ENCODE measurements at places on chromosomes 1 and 21.

DNA sequence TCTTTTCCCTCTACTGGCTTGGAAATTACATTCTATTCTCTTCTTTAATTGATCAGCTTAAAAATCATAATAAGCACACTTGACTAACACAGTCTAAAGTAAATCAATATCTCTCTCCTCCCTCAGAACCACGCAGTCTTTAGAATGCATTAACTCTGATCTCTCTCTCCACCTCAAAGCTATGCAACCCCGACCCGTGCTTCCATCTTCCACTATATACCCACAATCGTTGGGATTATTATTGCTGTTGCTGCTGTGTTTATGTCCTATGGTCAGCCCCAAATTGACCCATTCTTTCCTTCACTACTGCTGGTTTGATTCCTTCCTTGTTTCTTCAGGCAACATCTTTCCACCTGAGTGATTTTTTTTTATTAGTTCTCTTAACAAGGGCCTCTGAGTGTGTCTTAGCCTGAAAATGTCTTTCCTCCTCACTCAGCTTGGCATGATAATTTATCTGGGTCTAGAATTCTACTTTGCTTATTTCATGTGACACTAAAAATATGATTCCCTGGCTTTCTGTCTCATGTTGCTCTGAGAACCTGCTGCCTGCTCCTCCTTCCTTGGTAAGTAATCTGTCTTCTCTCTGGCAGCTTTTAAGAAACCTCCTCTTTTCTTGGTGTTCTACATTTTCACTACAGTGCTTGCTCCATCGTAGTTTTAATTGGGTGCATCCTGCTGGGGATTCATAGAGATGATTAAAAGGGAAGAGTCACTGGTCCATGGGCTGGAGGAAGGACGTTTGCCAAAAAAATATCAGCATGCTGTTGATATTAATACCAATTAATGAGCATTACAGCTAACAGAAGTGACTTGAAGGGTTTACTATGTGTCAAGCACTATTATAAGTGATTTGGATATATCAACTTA lies 472.2 kb downstream of the MATN1 start:
- no peak for DNase-seq

GRCh38 chr21:31398574-31398973 lies 54.5 kb upstream of the TIAM1 start:
- no peak for DNase-seq

DNA sequence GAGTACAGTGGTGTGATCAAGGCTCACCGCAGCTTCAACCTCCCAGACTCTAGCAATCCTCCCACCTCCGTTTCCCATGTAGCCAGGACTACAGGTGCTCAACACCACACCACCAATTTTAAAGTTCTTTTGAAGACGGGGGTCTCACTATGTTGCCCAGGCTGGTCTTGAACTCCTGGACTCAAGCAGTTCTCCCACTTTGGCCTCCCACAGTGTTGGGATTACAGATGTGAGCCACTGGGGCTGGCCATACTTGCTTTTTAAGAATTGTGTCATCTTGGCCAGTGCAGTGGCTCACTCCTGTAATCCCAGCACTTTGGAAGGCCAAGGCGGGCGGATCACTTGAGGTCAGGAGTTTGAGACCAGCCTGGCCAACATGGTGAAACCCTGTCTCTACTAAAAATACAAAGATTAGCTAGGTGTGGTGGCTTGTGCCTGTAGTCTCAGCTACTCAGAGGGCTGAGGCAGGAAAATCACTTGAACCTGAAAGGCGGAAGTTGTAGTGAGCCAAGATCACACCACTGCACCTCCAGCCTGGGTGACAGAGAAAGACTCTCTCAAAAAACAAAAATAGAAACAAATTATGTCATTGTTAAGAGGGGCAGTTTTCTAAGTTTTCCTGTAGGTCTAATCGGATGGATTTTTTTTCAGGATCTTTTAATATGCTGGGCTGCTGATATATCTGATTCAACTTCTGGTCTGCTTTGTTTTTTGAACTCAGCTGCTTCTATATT lies 18.7 kb downstream of the AK4 start:
- DNase-seq = no peak

- peak; percentile 16 for DNase-seq
Observed at GRCh38 chr1:207910591-207911354, at the start of gene CD34. Gene CD34, minus strand, starts transcription at chr1:207911125. Its CDS starts 45 bp downstream, at chr1:207911080.

DNA sequence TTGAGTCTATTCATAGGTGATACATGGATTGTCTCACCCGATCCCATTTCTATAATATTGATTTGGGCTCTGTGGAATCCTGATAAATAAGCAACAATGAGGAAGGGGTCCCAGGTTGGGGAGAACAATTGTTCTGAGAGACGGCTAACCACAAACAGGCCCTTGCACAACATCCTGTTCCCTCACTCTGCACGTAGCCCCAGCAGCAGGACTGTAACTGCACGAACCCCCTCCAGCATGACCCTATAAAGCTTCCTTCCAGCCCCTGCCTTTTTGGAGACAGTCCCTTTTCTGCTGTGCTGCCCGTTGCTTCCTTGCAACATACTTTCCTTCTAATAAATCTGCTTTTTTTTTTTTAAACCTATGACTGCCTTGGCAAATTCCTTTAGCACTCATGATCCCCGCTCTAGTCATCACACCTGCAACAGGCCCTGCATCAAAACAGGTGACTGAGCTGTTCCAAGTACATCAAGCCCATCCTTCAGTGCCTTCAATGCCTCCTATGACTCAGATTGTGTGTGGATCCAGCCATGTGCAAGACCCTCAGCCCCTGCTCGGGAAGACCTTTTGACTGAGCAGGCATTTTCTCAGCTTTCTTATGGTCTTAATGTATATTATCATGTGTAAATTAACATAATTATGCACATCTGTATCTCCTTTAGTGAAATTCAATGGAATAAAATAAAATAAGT lies 63.7 kb upstream of the B3GALNT2 start:
- no peak for DNase-seq

DNA sequence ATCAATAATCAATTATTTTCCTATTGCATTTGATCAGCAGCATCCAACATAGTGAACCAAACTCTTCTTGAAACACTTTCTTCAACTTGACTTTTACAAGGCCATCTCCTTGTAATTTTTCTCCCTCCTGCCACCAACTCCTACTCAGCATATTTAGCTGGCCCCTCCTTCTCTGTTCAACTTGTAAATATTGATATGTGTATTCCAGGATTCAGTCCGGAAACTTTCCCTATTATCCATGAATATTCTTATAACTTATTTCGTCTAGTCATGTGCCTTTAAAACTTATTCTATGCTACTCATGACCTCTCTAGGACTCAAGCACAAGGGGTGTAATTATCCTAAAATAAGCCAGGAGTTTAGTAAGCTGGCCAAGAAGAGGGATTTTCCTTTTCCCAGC lies 52.9 kb downstream of the ZNF697 start:
- DNase-seq = no peak

- DNase-seq = peak; percentile 74
Observed at GRCh38 chr21:37356706-37357105, 9.9 kb upstream of the DYRK1A start.

GRCh38 chr1:234065794-234066447 lies 161.4 kb downstream of the SLC35F3 start:
- peak; percentile 75 for DNase-seq

DNA sequence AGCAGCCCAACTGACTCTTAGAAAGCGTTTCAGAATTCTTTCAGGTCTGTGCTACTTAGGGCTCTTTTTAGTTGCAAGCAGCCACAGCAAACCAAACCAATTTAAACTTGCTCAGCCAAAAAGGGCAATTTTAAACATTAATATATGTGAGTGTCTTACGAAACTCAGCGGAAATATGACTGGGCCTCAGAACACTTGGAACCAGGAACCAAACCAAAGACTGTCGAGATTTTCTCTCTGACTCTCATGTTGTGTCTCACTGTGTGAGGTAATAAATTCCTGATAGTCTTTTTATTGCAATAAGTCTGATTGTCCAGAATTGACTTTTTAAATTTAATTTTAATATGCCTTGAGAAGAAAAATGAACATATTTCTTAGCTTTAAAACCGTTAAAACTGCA lies 122.3 kb downstream of the SYF2 start:
- no peak for DNase-seq

- DNase-seq = no peak
Observed at GRCh38 chr1:57926025-57926552, 502.2 kb upstream of the DAB1 start.

- DNase-seq = no peak
Observed at GRCh38 chr1:33277488-33278084, 21.3 kb downstream of the ZNF362 start.

DNA sequence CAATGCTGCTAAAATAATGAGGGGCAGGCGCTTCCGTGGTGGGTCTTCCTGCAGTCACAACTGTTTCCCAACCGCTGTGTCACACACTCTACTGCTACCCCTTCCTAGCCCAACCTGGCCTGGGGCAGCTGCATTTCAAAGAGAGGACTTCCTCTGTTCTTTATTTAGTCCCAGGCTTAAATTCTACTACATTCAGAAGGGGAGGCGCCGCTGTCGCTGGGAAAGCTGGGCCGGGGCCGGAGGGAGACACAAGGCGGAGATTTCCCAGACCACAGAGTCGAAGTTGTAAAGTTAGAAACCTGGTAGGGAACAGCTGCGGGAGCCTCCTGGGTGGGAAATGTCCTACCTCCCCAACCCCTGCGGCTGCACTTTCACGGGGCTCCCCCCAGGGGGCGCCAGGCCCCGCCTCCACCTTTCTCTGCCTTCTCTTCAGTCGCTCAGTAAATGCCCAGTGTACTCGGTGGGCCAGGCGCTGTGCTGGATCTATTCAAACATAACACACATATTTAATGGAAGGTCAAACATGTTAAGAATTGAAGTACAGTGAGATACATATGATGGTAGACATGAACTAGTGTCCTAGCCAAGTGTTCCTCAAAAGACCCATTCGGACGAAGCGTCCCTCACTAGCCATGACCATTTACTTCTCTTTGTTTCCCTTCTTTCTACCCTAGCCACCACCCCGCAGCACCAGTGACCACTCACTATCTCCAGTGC lies 23.1 kb downstream of the DYRK3 start:
- DNase-seq = no peak

DNA sequence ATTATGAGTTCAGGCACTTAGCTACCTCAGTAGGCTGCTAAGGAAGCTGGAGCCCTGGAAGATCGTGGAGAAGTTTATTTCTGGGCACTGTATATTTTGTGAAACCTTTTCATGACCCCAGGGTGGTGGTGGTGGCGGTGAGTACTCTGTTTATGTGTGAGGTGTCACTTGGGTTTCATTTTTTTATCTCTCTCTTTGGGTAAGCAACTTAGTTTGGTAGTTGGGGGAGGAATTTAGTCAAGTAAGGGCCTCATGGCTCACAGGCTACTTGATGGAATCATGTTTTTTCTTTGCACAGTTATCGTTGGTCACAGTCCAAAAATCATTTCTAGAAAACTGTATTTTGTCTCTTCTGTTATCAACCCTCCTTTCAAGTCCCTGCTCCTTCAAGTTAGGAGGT lies 33.9 kb downstream of the C1orf141 start:
- no peak for DNase-seq

DNA sequence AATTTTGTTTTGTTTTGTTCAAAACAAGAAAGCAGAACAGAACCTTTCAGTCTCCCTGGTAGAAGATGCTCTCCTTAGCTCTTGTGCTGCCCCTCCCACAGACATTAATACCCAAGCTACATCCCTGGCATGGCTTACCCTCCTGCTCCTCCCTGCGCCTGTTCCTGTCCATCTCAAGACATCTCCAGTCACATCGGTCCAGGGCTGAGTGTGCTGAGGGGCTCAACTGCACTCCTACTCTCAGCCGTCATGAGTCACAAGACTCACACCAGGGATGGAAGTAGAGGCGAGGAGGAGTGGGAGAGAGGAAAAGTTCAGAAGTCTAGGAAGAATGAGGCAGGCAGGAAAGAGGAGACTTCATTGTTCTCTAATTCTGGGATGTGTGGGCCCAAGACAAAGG lies 9.2 kb upstream of the TACSTD2 start:
- DNase-seq = no peak

- peak; percentile 16 for DNase-seq
Observed at GRCh38 chr1:14871218-14871970, 272.9 kb downstream of the KAZN start.

DNA sequence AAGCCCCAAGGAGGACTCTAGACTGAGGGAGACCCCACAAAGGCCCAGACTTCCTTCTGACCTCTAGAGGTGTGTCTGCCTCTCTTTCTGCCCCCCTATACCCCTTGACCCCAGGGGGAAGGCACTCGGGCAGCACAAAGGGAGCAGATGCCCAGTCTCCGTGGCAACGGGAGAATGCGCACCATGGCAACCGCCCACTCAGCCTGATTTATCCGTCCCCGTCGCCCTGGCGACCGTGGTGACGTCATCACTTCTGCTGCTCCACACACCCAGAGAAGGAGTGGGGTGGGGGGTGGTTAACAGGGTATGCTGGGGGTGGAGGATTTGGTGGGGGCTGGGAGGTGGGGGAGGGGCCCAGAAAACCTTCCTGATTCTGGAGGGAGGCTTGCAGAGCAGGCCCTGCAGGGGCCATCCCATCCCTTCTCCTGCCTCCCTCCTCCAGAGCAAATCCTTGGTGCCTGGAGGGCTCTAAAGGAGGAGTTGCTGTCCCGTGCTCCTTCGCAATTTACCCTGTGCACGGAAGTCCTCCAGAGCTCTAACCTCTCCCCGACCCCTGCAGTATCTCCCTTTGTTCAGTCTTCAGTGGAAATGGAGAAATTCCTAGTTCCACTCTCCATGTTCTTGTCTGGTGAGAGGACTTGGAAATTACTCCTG lies 6.3 kb downstream of the CELF3 start:
- DNase-seq = peak; percentile 36

DNA sequence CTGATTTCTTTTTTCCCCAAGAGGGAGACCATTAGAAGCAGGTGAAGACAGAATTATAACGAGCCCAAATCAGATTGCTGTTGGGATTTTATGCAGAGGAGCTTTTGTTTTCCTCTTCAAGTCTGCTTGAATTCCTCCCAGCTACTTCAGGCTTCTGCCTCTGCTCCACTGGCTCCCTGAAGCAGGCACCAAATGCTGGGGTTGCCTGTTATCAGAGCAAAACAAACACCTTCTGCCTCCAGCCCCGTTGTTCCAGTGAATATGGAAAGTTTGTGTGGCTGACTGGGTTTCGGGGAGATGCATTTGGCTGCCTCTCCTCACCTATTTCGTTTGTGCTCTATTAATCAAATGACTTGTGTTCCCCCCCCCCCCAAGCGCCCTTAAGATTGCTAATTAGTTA lies 209.2 kb downstream of the URB2 start:
- DNase-seq = no peak

GRCh38 chr1:241976229-241976628 lies 18.7 kb downstream of the BECN2 start:
- no peak for DNase-seq

- DNase-seq = no peak
Observed at GRCh38 chr1:4599521-4599920, 54.9 kb upstream of the AJAP1 start.

DNA sequence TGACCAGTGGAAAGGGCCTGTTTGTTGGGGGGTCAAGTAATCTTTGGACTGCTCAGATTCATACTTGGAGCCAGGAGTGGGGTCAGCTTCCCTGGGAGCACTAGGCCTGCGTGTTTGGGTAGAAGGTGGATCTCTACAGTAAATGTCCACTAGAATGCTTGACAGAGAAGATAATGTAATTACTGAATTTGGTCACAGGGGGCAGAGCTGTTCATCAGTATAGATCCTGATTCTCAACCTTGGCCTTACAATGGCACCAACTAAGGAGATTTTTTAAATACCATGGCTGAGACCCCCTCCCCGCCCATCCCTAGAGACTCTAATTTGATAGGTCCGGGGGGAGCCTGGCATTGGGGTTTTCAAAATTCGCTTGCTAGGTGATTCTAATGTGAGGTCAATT lies 217.5 kb upstream of the PLXNA2 start:
- DNase-seq = peak; percentile 14

All from epithelial cell of esophagus (primary cell).